ENCODE measurements at places on chromosomes 12 and 14.

GRCh38 chr14:96385385-96385784 lies 6.5 kb upstream of the AK7 start:
- no peak for DNase-seq

DNA sequence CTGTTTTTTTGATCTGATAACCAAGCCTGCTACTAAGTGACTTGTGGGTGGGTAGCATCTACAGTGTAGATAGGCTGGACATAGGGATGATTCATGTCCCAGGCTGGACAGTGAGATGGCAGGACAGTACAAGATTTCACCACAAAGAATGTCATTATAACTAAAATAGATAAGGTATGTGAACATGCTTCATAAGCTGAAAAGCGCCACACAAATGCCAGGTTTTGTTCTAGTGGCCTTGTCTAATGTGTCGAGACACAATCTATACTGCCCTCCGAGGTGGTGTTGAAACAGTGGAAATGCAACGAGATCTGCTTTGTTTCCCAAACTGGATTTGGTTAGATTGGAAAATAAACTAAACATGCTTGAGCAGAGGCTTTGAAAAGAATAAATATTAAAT lies 4.4 kb downstream of the LGALS3 start:
- no peak for DNase-seq

GRCh38 chr12:15050659-15051058 lies 77.8 kb downstream of the PDE6H start:
- no peak for DNase-seq

DNA sequence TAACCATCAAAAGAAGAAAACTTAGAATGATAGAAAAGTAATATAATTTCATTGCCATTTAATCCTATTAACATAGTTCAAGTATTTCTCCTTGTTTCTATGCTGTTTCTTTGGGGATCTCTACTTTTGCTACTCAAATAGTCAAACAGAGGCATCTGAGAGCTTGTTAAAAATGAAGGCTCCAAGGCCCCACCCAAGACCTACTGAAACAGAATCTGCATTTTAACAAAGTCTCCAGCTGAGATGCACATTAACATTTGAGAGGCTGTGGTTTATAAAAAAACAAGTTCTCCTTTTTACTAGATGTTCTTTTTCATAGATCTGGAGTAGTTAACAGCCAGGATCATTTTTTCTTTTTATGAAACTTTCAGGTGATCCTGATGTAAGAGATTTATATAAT lies 31.8 kb downstream of the PPFIA2 start:
- DNase-seq: no peak

GRCh38 chr12:128543971-128544370 lies 277.0 kb downstream of the TMEM132C start:
- DNase-seq: no peak

DNA sequence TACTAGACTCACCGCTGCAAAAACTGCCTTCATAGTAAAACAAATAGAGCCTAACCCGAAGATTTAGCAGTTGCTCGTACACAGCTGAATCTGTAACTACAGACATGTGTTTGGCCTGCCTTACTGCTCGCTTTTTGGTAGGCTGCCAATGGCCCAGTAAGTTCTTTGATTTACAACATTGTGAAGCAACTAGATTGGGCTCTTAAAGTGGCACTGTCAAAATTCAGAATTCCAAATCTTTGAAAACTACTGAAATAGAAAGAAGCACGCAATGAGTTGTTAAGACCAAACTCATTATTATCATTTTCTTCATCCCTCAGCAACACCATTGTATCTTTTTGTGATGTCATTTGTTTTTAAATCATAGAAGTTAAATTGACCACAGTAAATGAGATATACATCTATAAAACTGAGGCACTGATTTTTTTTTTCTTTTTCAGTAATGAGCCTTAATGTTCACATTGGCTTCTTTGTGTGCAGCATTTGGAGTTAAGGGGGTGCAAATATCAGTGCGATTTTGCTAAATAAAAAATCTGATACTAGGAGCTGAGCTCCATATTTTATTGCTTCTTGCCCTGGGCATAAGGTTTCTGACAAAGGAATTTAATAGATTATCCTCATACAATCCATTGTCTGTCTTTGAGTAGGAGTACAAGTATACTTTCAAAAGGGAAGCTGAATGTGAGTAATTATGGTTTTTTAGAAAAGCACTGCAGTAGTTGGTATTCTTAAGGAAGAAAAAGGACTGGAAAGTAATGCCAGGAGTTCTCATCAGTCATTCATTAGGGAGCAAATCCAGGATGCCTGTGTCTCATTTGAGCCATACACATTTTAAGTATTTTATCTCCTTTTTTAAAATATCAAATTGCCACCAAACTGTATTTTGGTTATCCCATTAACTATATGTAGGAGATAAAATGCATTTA lies 138.5 kb downstream of the KICS2 start:
- no peak for DNase-seq

DNA sequence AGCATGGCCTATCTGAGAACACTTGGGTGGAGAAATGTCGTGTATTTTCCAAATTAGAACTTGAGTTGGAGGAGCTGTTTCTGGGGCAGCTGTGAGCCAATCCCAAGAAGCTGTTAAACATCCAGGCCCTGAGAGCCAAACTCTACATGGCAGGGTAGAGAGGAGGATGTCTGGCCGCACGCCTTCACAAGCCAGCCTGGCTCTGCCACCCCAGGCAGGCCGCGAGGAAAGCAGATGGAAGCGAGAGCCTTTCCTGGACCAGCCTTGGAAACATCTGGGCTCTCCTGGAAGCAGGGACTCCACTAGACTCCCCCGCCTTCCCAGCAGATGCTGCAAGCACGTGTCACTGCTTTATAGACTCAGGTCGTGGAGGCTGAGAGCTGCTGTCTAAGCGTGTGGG lies 312.8 kb upstream of the FKBP4 start:
- DNase-seq: no peak

- DNase-seq: no peak
Observed at GRCh38 chr12:131210506-131211339, 257.0 kb downstream of the ADGRD1 start.

GRCh38 chr12:49705479-49706134 lies 1.6 kb downstream of the FMNL3 start:
- DNase-seq: no peak

DNA sequence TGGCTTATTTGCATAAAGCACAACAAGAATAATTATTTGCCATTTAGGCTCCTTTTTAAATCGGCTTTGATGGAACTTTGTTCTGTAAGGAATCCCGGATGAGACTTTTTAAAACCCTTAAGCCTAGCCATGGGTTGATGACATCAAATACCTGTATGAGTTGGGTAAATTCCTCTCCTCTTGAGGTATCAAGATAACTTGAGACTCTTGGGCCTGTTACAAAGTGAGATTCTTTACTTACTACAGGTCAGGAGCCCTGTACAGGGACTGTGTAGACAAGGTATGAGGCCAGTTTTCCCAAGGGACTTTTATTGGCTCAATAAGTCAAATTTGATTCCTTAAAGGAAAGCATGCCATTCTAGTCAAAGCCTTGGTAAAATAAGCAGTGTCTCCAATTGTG lies 68.8 kb downstream of the HSD17B6 start:
- DNase-seq: no peak

DNA sequence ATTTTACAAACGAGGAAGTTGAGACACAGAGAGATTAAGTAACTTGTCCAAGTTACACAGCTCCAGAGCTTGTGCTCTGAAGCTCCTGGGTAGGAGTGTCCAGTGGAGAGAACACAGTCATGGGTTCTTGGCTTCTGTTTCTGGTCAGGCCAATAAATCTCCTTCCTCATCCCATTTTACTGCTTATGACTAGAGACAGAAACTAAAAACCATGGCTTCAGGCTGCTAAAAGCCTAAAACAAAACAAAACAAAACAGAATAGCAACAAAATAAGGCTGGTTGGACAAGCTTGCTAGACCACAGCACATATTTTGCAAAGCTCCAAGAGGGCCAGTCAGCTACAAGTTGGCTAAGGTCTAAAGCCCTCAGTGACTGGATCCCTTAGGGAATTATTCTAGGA lies 49.8 kb downstream of the PTGER2 start:
- no peak for DNase-seq

GRCh38 chr12:131528144-131528543 lies 182.7 kb upstream of the SFSWAP start:
- DNase-seq: no peak

DNA sequence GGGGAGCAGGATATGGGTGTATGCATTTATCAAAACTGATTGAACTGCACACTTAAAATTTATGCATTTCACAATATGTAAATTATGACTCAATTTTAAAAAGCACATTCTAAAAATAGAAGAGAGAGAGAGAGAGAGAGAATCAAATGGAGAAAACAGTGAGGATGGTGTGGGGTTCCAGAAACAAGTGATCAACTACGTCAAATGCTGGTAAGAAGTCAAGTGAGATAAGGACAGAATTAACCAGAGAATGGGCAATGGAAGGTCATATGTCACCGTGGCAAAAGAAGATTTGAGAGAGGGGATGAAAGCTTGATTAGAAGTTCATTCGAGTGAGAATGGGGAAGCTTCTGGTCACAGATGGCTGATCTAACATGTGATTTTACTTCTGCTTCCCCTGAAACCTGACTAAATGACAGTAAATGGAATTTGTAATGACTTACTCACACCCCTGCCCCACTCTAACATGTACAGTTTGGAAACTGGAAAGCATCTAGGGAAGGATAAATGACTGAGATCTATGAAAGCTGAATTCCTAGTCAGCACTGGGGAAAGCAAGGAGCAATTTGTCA lies 276.5 kb upstream of the AMIGO2 start:
- no peak for DNase-seq

- no peak for DNase-seq
Observed at GRCh38 chr14:91861091-91861490, 6.2 kb downstream of the TC2N start.

- DNase-seq: no peak
Observed at GRCh38 chr12:52233462-52234207, 592 bp downstream of the KRT7 start.

GRCh38 chr14:52068615-52069306 lies at the start of gene NID2:
Gene NID2, minus strand, starts transcription at chr14:52069059. Its CDS starts 65 bp downstream, at chr14:52068994.
- peak; percentile 18 for DNase-seq
